Activated CD4-positive, alpha-beta T cell treated with anti-CD3 and anti-CD28 coated beads for 24 hours (primary cell): ENCODE measurements at places on chromosomes 1 and 21.

DNA sequence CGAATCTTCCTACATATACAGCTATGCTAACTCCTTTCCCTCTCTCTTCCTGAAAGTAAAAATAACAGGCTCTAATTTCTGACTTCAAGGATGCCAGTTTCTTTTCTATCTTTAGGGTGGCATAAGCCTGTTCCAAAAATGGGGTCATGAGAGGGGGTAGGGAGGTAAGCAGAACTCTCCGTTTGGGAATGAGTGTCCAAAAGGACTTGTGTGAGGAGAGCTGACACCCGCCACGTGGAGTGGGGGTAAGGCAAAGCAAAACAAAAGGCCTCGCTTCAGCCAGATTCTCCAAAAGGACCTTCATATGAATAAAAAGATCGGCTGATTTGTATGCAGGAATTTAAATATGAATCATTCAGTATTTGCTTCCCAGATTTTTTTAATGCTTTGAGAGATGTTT lies 28.6 kb downstream of the PLPPR4 start:
- DNase-seq: no peak

- no peak for DNase-seq
Observed at GRCh38 chr1:198495631-198496030, 44.8 kb downstream of the ATP6V1G3 start.

GRCh38 chr1:192747301-192747700 lies 61.5 kb upstream of the RGS2 start:
- no peak for DNase-seq

- DNase-seq: no peak
Observed at GRCh38 chr1:6674771-6675170, 26.8 kb downstream of the DNAJC11 start.
